Naive thymus-derived CD4-positive, alpha-beta T cell (primary cell): ENCODE measurements at places on chromosomes 1 and 21. TPM values are rescaled to one million over a fixed set of nuclear protein-coding genes. Genes with fewer than 3 reads are reported as not detected.

- no peak for DNase-seq
Measured at GRCh38 chr1:93474321-93474720, 26.4 kb downstream of the FNBP1L start.

DNA sequence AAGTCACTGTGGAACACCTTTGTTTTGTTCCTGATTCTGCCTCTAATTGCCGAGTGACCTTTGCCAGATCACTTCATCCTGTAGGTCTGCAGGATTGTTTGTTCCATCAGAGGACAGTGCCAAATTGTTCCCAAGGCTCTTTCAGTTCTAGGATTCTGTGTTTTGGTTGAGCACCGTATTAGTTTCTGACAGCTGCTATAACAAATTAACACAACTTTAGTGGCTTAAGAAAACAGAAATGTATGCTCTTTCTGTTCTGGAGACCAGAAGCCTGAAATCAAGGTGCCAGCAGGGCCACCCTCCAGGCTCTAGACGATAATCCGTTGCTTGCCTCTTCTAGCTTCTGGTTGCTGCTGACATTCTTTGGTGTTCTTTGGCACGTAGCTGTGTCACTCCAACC lies 3.4 kb upstream of the PIGR start:
- DNase-seq, result no peak

GRCh38 chr1:29760067-29760564 lies 523.8 kb downstream of the PTPRU start:
- DNase-seq, result no peak

- DNase-seq, result no peak
Measured at GRCh38 chr1:27862671-27863537, 9.4 kb upstream of the THEMIS2 start.

DNA sequence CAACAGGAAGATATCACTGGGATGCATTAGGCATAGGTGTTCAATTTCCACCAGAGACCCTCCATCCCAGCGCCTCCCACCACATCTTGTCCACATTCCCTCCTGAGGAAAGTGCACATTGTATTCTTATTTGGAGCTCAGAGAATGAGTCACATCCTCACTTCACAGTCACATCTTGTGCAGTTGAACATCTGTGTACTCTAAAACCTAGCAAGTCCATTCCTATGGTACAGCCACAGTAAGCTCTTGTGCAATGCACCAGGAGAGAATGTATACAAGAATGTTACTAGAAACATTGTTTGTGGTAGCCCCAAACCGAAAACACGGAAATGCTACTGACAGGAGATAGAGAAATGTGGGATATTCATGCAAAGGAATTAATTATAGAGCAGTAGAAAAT lies 1.6 kb upstream of the KDF1 start:
- DNase-seq, result no peak

GRCh38 chr1:230517326-230517725 lies 91.2 kb upstream of the PGBD5 start:
- no peak for DNase-seq

APOBEC4 gene
- total RNA-seq, result not detected

PADI1 gene
- not detected for total RNA-seq

EPHA2 gene
- 0.61 TPM for total RNA-seq
